ENCODE measurements at places on chromosomes 7 and 10. TPM values are rescaled to one million over a fixed set of nuclear protein-coding genes. Genes with fewer than 3 reads are reported as not detected.

GRCh38 chr10:37732685-37733084 lies 124.7 kb downstream of the ZNF248 start:
- H3K27me3 ChIP-seq, result no peaks in the 10 kb centered on the region
- DNase-seq, result no peak
- H3K4me1 ChIP-seq, result no peaks in the 10 kb centered on the region
- no peaks in the 10 kb centered on the region for H3K36me3 ChIP-seq

DNA sequence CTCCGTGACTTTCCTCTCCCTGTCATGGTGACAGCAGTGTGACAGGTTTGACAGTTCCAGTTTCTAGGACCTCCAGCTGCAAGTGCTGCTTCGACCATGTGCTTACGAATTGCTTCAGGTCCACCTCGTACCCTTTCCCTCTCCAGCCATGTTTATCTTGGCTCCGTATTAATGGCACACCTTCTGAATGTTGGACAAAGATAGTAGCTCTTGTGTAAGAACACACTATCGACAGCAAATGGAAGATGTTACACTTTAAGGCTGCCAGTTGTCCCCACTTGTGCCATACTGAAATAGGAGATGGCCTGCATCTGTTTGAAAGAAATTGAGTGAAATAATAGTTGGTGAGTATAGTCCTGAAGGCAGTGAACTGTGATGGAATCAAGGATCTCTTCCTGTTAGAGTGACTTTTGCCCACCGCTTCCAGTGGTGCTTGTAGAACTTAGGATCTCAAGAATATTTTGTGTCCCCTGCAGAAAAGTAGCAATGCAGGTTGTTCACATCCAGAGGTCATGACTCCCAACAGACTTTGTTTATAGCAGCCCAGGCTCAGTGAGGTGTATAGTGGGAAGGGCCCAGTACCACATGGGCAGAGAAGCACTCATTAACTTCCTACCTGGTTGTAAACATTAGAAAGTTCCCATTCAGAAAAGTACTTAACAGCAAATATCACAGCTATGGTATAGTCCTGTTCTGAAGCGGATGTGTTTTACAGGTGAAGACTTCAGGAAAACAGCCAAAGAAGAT lies 629.7 kb upstream of the GALNT17 start:
- no peaks in the 10 kb centered on the region for H3K4me1 ChIP-seq
- no peak overlapping the region for H3K4me3 ChIP-seq
- no peaks in the 10 kb centered on the region for H3K27me3 ChIP-seq
- no peak overlapping the region for H3K27ac ChIP-seq

- H3K4me1 ChIP-seq, result peaks cover 29% of the 10 kb centered on the region
- H3K27me3 ChIP-seq, result no peaks in the 10 kb centered on the region
- no peak overlapping the region for H3K4me3 ChIP-seq
Observed at GRCh38 chr10:106981452-106982075, 182.9 kb downstream of the SORCS1 start.

- no peak for DNase-seq
- no peaks in the 10 kb centered on the region for H3K36me3 ChIP-seq
- H3K27ac ChIP-seq, result no peak overlapping the region
- H3K4me1 ChIP-seq, result no peaks in the 10 kb centered on the region
- no peak overlapping the region for H3K4me3 ChIP-seq
- no peaks in the 10 kb centered on the region for H3K27me3 ChIP-seq
Observed at GRCh38 chr10:117927332-117927731, 119.4 kb downstream of the RAB11FIP2 start.

DNA sequence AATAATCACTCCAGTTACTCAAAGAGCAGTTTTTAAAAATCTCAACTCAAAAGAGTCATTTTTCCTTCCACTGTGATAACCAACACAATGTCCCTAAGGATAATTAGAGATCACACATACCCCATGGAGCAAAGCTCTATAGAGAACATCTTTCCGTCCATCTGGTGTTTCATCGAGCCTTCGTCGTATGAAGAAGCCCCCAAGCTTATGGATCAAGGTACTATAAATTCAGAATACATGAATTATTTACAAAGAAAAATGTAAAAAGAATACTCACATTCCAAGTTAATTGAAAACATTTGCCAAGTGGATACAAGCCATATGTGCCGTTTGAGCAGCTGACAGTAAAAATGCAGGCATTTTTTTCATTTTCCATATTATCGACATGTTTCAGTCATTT lies 14.8 kb downstream of the GPAM start:
- H3K4me1 ChIP-seq, result no peaks in the 10 kb centered on the region
- no peak overlapping the region for H3K4me3 ChIP-seq
- no peaks in the 10 kb centered on the region for H3K27me3 ChIP-seq
- no peak overlapping the region for H3K27ac ChIP-seq

DNA sequence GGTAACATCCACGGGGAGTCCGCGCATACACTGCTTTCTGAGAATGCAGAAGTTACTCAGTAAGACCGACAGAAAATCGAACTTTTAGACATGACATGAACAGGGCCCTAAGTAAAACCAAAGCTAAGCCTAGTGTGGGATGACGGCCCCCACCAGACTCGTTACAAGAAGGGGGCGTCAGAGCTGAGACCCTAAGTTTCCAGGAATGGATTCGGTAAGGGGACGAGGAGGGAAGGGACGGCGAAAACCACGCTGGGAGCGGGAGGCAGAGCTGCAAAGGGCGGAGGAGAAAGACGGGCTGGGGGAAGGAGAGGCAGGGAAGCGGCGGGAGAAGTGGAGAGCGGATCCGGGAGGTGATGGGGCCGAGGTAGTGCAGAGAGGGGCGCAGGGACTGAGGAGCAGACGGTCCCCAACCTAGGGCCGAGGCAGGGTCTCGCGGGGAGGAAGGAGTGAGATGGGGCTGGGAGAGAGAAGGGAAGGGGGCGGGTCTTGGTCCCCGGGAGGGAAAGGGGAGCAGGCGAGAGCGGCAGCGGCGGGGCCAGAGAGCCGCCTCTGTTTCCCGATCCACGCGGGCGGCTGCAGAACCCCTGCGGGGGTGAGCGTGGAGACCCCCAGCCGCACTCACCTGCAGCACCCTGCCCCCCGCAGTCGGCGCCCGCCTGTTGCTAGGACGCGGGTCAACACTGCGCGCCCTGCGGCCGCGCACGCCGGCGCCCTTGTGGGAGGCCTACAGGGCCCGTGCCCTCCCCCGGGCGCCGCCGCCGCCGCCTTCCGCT lies 513 bp downstream of the ODAD2 start:
- DNase-seq, result peak; percentile 37
- no peaks in the 10 kb centered on the region for H3K36me3 ChIP-seq
- H3K4me3 ChIP-seq, result peak overlapping the region; percentile 14
- peaks cover 5% of the 10 kb centered on the region for H3K4me1 ChIP-seq
- H3K27me3 ChIP-seq, result no peaks in the 10 kb centered on the region
- H3K27ac ChIP-seq, result no peak overlapping the region

DNA sequence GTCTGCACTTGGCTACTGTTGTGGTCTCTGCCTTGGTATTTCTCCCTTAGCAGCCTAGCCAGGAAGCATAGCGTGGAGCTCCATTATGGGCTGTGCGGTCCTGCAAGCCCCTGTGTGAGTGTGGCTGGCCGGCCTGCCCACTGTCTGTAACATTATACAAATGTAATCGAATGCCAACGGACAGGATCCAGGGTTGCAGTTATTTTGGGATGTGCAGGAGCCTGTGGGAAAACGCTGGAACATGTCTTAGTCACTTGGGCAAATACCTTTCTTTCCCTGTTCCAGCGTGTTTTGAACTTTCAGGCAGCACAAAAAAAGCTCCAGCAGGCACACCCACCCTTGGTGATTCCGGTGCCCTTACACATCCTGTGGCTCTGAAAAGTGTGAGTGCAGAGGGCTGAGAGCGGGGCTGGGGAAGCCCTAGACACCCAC lies 29.5 kb downstream of the BAG3 start:
- H3K4me3 ChIP-seq, result no peak overlapping the region
- H3K27me3 ChIP-seq, result no peaks in the 10 kb centered on the region
- H3K4me1 ChIP-seq, result no peaks in the 10 kb centered on the region
- DNase-seq, result no peak

- DNase-seq, result no peak
- H3K4me3 ChIP-seq, result no peak overlapping the region
- H3K36me3 ChIP-seq, result no peaks in the 10 kb centered on the region
- H3K27me3 ChIP-seq, result no peaks in the 10 kb centered on the region
- no peaks in the 10 kb centered on the region for H3K4me1 ChIP-seq
Observed at GRCh38 chr7:3527496-3528124, 226.6 kb downstream of the SDK1 start.

- no peaks in the 10 kb centered on the region for H3K36me3 ChIP-seq
- no peak overlapping the region for H3K4me3 ChIP-seq
- DNase-seq, result no peak
Observed at GRCh38 chr7:117751775-117752174, 121.5 kb downstream of the CTTNBP2 start.

- H3K4me1 ChIP-seq, result no peaks in the 10 kb centered on the region
- no peaks in the 10 kb centered on the region for H3K27me3 ChIP-seq
Observed at GRCh38 chr10:89793649-89794254, 92.4 kb downstream of the KIF20B start.

DNA sequence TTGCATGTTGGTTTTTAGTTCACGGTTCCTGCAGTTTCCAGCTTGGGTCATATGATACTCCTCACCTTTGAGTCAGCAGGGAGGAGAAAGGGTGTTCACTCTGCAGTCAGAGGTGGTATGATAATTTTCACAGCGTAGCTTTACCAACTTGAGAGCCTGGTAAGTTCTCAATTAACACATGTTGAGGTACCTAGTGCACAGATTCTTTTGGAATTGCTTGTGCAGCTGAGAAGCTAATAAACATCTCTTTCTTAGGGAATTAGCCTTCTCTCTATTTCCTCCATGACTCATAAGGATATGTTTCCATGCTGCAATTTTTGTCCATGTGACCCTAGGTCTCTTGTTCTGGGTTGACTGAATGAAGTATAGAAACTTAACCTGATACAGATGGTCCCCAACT lies 166.6 kb downstream of the KIF20B start:
- H3K4me1 ChIP-seq, result no peaks in the 10 kb centered on the region
- H3K27ac ChIP-seq, result no peak overlapping the region
- no peak for DNase-seq
- no peak overlapping the region for H3K4me3 ChIP-seq

DNA sequence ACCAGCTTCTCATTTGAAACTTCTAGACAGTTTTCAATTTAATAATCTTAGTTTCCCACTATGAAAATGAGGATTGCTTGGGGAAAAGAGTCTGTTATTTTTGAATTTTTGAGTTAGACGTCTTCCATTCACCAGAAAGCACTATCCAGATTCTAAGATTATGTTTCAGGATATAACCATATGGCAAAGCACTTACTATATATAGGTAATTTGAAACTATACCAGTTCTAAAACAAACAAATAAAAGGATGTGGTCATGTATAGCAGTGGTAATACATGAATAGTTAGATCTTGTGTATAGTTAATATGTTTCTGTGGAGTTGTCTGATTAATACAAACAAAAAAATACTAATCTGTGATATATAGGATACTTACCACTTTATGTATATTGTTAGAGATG lies 320.0 kb downstream of the EXOC4 start:
- H3K27me3 ChIP-seq, result no peaks in the 10 kb centered on the region
- DNase-seq, result no peak
- no peaks in the 10 kb centered on the region for H3K36me3 ChIP-seq
- no peak overlapping the region for H3K27ac ChIP-seq

- no peaks in the 10 kb centered on the region for H3K36me3 ChIP-seq
- DNase-seq, result no peak
- no peak overlapping the region for H3K4me3 ChIP-seq
- no peaks in the 10 kb centered on the region for H3K4me1 ChIP-seq
- no peak overlapping the region for H3K27ac ChIP-seq
Observed at GRCh38 chr10:47104786-47105385, 193.7 kb downstream of the PTPN20 start.

PNLIPRP2 gene
- total RNA-seq, result not detected

TBRG4 gene
- 50.4 TPM for total RNA-seq

DNA sequence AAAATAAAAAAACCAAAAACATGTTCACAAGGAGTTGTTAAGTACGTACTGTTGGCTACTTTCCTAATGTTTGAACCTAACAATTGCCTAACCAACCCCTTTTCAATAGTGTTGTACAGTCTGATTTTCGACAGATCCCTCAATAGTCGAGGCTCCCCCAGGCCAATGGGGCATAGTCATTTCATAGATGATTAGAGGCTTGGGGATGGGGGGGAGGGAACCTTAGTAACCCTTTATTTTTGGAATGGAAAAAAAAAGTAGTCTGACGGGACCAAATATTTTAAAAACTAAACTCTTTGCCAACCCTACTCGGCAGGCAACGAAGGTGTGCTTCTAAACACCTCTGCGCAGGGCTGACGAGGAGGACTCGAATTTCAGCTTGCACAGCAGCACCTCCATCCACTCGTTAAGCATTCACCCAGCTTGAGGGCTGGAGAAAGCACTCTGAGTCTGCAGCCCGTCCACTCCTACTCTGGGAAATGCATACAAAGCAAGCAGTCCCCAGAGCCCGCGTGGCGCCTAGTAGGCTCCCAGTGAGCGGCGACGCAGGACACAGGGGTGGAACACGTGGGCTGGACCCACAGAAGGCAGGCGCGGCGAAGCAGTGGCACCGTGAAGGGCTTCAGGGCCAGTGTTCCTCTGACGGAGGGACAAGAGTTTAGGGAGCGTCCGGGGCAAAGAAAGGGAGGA lies 899 bp downstream of the PUS7 start:
- DNase-seq, result peak; percentile 81
- H3K27me3 ChIP-seq, result no peaks in the 10 kb centered on the region
- no peaks in the 10 kb centered on the region for H3K36me3 ChIP-seq
- peak overlapping the region; percentile 79 for H3K27ac ChIP-seq

PCGF6 gene
- 9.5 TPM for total RNA-seq

DNA sequence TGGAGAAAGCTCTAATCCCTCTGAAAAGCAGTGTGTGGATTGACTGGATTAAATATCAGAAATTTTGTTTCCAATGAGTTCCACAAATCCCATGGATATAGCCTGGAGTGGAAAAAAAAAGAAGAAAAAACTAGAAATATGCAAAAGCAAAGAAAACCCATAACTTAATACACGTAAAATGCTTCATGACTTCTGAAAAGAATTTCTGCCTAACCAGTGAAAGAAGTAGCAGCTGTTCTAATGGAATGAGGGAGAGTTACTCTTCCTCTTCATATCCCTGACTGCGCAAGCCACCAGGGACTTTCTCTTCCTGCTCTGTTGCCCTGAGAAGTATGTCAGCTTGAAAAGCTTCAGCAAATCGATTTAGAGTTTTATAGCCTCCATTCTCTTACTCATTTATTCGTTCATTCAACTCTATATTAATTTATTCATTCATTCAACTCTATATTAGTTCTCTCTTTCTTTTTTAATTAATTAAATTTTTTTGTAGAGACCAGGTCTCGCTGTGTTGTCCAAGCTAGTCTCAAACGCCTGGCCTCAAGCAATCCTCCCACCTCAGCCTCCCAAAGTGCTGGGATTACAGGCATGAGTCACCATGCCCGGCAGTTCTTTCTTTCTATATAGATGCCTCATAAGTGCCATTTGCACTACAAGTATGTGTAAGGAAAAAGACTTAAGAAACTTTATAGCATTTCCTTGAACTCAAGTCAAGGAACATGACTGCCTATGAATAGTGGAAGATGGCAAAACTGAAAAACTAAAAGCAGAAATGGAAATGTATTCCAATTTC lies 447.3 kb upstream of the NRP1 start:
- H3K27me3 ChIP-seq, result no peaks in the 10 kb centered on the region
- no peak overlapping the region for H3K4me3 ChIP-seq
- no peak overlapping the region for H3K27ac ChIP-seq

DNA sequence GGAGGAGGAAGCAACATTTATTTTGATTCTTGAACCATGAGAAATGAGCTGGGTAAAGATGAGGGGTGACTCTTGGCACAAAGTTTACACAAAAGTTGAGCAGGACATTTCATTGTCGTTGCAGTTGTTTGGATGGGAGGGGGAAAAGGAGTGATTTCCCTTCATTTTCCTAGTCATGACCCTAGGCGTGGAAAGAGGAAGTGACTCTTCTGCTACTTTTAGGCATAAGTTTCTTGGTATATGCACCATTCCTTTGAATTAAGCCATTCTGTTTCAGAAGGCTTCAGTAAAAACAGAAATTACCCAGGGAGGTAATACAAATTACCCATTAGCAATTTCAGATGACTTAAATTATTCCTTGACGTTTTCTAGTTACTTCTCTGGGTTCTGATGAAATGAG lies 113.9 kb upstream of the FAM171A1 start:
- H3K36me3 ChIP-seq, result no peaks in the 10 kb centered on the region
- no peak for DNase-seq
- H3K27ac ChIP-seq, result no peak overlapping the region

INMT gene
- 37.4 TPM for total RNA-seq

Measured in thyroid gland (tissue), 4 donors.